ENCODE measurements at places on chromosomes 13 and 19.

DNA sequence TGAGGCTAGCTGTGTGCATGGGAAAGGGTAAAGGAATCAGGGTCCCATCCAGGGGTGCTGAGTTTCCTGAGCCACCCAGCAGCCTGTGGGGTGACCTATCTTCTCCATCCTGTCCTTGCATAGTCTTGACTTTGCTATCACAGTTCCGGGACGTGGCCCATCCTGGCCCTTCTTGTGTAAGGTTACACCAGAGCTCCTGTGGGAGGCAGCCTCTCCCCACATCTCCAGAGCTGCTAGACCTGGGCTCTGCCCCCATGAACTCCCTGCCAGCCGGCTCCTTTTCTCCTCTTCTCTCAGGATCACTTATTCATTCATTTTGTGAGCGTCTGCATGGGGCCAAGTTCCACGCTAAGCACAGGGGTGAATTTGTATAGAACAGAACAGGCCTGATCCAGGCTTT, 238.9 kb downstream of the TSHZ3 start:
- no peak for DNase-seq

- no peak for DNase-seq
Measured at GRCh38 chr19:28297586-28298157, 915.3 kb downstream of the UQCRFS1 start.

- peak; percentile 66 for DNase-seq
Measured at GRCh38 chr13:52713894-52714293, 25.7 kb downstream of the CNMD start.

DNA sequence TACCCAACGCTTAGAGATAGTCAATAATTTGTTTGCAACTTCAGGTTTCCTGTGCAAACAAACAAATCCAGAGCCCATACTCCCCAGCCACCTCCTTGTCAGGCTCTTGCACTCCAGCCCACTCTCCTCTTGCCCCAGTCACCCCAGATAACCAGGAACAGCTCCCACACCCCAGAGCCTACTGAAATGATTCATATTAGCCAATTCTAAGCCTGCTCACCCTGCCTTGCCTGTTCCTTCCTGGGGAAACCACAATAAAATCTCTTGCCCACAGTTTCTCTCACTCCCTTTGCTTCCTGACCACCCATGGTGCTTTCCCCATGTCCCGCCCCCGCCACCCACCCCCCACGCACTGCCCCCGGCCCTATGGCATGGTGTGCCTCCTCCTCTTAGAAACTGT, 3.8 kb upstream of the ACTL9 start:
- no peak for DNase-seq

DNA sequence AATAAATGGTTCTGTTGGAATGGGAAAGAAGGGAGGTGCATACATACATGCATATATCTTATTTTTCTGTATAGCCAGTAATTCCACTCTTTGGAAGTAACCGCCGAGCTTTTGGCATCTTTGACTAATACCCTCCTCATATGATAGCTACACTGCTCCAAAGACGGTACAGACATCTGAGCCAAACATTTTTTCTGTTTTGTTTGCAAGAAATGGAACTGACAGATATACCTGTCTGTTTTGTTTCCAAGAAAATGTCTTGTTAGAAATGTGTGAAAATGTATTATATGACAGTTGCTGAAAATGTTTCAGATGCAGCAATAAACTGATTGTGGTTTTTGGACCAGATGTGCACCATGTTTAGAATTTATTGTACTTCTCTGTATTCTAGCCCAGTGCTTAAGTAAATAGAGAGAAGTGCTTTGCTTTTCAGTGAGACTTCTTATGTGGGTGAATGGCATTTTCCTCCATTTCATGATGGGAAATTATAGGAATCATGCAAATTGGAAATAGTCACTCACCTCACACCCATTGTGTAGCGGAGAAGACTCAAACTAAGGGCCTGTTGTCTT, 396.9 kb downstream of the KCNRG start:
- no peak for DNase-seq

DNA sequence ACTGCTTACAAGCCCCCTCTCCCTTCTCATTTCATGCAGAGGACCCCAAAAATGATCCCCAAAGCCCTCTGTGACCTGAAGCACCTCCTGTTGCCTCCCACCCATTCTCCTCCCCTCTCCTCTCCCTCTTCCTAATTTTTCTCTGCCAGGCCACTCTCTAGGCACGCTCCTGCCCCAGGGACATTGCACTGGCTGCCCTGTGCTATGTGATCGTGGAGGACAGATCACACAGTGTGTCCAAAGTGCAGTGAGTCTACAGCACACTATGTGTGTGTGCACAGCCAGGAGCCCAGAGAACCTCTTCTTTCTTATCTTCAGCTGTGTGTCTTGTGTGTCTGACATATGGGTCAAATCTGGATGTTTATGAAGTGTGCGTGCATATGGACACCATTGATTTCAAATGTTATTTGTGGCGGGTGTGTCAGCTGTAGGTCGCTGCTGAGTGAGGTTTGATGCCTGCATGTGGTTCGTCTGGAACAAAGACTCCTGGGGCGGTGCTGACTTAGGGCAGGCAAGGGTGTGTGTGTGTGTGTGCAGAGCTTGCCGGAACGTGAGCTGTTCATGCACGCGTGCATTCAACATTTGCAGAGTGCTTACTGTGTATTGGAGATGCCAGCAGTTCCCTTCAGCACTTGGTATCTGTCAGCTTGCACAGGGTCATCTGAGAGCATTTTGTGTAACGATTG, 2.1 kb upstream of the KLHL26 start:
- no peak for DNase-seq

DNA sequence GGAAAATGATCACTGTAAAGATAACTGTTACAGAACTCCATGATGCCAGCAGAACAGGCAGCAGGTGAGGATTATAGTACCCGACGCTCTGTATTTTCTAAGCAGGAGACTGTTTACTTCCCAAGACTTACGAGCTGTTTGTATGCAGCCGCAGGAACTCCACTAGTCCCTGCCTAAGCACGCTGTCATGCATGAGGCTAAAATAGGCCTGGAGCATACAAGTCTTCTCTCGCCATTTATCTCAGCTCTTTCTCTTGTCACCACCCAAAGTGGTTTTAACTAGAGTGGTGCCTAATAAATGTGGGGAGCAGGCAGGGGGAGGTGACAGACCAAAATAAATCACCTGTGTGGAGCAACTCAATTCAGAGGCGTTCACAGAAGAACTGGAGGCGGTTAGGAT, 175.8 kb downstream of the TDRD3 start:
- DNase-seq, result no peak

- no peak for DNase-seq
Measured at GRCh38 chr13:74920361-74920760, 561.6 kb downstream of the TBC1D4 start.

DNA sequence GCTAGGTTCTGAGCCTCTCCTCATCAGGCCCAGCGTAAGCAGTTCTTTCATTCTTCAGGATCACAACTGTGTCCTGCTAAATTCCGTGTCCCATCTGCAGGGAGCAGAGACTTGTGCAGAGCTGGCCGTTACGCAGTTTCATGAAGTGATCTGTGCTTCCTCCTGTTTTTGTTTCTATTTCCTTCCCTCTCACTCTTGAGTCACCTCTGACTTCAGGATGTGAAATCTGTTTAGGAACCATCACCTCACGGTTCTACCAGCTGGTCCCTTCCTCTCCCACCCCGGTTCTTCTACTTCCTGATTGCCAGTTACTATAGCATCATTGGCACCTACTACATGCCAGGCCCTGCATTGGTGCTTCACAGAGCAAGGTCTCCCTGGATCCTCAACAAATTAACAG, 8.5 kb downstream of the MAU2 start:
- DNase-seq, result no peak

DNA sequence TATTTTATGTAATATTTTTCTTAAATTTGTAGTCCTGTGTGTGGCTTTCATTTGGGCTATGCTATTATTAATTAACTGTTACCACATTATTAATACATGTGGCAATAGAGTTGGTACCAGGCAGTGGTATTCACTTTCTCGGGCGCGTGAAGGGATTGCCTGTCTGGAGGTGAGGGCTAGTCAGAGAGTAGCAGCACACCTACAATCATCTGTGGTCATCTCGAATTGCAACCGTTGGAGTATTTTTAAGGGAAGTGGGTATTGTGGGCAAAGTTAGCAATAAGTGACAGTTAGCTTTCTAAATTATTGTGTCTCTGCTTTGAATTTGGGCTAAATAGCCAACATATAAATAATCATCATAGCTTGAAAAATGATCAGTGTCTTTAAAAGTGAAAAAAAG, 20.0 kb upstream of the GPR18 start:
- no peak for DNase-seq

- DNase-seq, result no peak
Measured at GRCh38 chr19:32195706-32196610, 149.5 kb upstream of the ZNF507 start.

- no peak for DNase-seq
Measured at GRCh38 chr13:73018336-73018735, 40.5 kb upstream of the KLF5 start.

DNA sequence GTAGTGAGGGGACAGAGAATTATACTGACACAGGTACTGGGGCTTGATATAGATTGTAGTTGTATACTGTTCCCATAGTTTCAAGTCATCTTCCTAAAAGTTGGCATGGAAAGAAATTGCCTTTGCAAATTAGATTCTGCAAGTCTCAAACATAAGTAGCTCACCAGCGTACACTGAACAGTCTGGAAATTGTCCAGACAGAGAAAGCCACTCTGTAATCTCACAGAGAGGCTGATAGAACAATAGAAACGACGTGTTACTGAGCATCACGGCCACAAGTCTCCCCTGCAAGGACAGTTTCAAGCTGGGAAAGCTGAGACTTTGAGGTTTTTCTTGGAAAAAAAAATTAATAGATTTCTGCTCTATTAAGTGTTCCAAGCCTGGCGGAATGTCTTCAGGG, 228.6 kb downstream of the DNAJC15 start:
- no peak for DNase-seq

- DNase-seq, result no peak
Measured at GRCh38 chr13:29905845-29906244, 55.4 kb upstream of the UBL3 start.

- no peak for DNase-seq
Measured at GRCh38 chr19:30374865-30375552, 2.8 kb downstream of the ZNF536 start.

GRCh38 chr13:52348983-52349780, 56.8 kb downstream of the THSD1 start:
- DNase-seq, result no peak

GRCh38 chr13:30486230-30487074, 20.7 kb upstream of the HMGB1 start:
- DNase-seq, result no peak
